Cerebellum (tissue), 4 donors: ENCODE measurements at places on chromosomes 16 and 17.

GRCh38 chr16:85480727-85481101 is 132.4 kb upstream of the GSE1 start:
- no peak for DNase-seq

GRCh38 chr16:50742576-50743200 is 802 bp downstream of the CYLD start:
- DNase-seq = peak; percentile 21

DNA sequence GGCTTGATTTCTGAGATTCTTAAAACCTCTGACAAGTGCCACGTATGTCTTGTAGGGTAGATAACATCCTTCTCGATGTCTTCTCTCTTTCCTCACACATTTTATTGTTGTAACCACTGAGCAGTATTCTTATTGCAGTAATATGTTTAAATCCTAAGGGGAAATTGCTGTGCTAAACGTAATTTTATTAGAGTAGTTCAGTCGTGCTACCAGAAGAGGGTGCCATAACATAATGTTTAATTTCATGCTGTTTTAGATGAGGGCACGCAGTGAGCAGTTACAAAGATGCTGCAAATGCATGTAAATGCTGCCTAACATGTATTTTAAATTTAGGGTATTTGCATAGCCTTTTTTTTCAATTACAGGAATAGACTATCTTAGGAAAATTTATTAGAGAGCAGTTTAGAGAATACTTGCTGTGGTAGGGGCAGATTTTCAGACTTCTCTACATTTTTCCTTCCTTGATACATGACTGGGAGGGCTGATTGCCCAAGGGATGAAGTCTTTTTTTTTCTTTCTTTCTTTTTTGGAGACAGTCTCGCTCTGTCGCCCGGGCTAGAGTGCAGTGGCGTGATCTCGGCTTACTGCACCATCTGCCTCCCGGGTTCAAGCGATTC is 51.7 kb downstream of the GAN start:
- peak; percentile 52 for DNase-seq

DNA sequence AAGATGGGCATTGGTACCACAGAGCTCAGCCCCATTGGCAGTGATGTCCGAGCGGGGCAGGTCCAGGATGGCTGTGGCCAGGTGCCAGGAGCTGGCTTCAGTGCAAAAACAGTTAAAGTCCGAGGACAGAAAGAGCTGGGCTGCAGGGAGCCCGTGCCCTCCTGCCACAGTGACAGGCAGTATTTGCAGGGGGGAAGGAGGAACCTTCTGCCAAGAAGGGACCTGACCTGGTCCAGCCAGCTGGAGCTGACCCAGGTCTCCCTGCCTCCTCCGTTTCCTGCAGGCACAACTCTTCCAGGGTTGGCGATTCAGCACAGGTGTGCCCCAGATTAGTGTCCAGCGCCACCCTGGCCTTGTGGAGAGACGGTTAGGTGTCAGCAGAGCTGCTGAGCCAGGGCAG is 199.0 kb downstream of the ENGASE start:
- peak; percentile 90 for DNase-seq

GRCh38 chr17:51802544-51802943 is 356.0 kb downstream of the CA10 start:
- DNase-seq = no peak

GRCh38 chr16:66369055-66369592 is 2.6 kb downstream of the CDH5 start:
- no peak for DNase-seq

GRCh38 chr16:49058382-49058781 is 223.3 kb downstream of the CBLN1 start:
- no peak for DNase-seq
